ENCODE measurements at places on chromosomes 1 and 21.

DNA sequence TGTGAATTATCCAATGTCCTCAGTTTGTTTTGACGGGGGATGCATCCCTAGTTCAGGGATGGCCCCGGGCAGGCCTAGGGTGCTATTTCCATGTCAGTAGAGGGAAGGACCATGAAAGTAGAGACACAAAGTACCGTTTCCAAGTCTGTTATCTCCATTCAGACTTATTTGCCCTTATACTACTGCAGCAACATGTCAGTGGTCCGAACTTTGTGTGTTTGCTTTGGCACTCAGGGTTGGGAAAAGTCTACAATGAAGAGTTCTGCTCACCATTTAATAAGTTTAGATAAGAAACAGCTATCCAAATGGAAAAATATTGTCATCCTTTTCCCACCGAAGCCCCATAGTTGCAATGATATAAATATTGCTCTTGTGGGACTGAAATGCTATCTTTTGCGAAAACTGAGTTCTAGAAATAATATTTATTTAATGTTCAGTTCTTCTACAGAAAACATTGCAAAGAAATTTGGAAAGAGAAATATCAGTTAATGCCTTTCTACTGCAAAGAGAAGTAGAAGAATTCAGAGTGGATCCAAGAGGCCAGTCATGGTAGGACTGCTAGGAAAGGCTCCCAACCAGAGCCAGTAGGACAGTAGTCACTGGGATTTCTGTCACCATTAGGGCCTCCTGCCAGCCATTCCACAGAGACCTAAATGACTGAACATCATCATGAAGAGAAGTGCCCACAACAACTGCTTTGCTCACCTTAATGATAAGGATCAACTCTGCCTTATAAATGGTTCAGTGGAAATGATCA is 11.5 kb upstream of the AGT start:
- no peak for DNase-seq

- DNase-seq = no peak
These were observed 30.6 kb downstream of the ELK4 start for GRCh38 chr1:205601205-205601604.

- DNase-seq = no peak
These were observed 599.7 kb downstream of the KIF26B start for GRCh38 chr1:245754463-245754961.

- DNase-seq = no peak
These were observed 72.8 kb upstream of the KRTAP19-8 start for GRCh38 chr21:31111093-31111492.

DNA sequence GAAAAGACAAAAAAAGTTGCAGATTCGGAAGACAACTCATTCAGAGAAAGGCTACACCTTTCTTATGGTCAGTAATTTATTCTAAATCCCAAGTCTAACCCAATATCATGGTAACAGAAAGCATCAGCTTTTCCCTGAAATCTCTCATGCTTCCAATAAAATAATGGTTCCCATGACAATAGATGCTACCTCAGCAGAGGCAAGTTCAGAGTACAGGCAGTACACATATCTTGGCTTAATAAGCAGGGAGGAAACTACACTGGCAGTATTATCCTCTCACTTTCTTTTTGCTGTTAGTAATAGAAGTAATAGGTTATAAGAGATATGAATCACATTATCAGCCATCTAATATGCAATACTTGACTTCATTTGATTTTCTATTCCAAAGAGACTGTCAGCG is 137.1 kb downstream of the DPYD start:
- no peak for DNase-seq

DNA sequence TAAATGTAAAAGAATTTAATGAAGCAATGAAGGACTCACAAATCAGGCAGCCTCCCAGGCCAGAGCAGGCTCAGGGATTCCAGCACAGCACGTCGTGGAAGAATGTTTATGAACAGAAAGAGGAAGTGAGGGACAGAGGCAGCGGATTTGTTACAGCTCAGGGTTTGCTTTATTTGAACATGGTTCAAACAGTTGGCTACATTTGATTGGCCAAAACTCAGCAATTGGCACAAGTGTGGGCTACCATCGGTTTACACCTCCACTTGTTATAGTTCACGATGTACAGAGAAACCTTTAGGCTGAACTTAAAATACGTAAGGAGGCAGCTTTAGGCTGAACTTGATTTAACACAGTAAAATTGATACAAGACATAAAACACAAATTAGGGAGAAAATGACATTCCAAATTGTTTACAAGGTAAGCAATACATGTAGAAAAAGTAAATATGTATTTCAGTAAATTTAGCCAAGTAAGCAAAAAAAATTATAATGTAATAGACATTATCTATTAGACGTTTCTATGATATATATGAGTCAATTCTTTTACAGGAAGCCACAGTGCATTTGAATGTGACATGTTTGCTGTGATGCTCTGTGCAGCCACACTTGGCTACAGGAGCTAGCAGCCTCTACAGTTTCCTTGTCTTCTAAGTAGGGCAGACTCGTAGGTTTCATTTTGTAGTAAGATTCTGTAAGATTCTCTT is 126.5 kb downstream of the ADSS2 start:
- no peak for DNase-seq

- DNase-seq = no peak
These were observed 242.7 kb downstream of the RRAGC start for GRCh38 chr1:38616846-38617245.

- peak; percentile 75 for DNase-seq
These were observed 62.9 kb upstream of the SYT6 start for GRCh38 chr1:114216431-114217173.

Data from T47D (cell line).